Naive thymus-derived CD8-positive, alpha-beta T cell (primary cell): ENCODE measurements at places on chromosomes 3 and 15. TPM values are rescaled to one million over a fixed set of nuclear protein-coding genes. Genes with fewer than 3 reads are reported as not detected.
A peak's percentile ranks its signal among the peaks of the same experiment; 100 is the strongest.

The ZNF662 gene
- 1.1 TPM for polyA plus RNA-seq

- DNase-seq: no peak
Observed at GRCh38 chr3:190591080-190591479, 77.2 kb downstream of the IL1RAP start.

- DNase-seq: no peak
Observed at GRCh38 chr3:162740941-162741596, 1244.5 kb downstream of the OTOL1 start.

GRCh38 chr3:80050826-80051601 lies 283.2 kb upstream of the ROBO1 start:
- DNase-seq: no peak

The CLRN1 gene
- not detected for polyA plus RNA-seq

- no peak for DNase-seq
Observed at GRCh38 chr3:158683230-158683962, 10.9 kb upstream of the LXN start.

The SEMA3G gene
- not detected for polyA plus RNA-seq

DNA sequence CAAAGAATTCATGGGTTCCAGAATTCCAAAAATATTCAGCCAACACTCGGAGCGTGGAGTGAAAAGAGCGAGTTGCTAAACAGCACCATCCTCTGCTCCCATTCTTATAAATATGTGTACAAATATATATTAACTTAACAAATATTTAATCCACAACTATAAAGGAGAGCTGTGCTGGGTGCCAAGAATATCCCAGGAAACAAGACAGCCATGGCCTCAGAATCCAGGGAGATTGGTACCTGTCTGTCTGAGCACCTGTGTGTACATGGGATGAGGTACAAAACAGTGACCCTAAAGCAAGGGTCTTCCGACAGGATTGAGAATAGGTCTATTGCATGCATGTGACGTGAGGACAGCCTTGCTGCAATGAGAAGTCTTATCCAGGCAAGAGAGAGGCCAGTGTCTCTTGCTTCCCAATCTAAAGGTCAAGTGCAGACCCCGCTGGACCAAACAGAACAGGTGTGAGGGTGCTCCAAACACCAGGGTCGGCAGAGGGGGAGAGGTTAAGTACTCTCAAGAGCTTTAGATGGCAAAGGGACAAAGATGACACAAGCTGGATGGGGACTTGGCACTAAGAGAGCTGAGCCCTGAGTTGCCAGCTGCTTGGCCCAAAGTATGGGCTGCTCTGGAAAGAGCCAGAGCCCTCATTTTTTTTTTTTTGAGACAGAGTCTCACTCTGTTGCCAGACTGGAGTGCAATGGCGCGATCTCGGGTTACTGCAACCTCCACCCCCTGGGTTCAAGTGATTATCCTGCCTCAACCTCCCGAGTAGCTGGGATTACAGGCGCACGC lies 36.2 kb downstream of the HOMER2 start:
- no peak for DNase-seq

DNA sequence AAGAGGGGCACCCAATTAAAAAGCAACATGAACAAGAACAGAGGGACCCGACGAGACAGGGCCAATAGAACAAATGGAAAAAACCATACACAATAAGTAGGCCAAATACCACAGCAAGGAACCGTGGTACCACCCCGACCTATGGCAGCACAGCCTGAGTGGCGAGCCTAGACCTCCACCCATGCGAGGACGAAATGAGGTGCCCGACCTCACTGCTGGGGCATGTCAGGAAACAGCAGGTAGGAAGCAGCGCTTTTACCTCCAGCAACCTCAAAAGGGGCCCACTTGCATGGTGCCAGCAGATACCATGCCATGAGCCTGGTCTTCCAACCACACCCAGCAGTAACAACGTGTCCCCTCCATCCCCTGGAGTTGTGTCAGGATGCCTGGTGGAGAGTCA lies 77.9 kb downstream of the PCSK6 start:
- DNase-seq: no peak

DNA sequence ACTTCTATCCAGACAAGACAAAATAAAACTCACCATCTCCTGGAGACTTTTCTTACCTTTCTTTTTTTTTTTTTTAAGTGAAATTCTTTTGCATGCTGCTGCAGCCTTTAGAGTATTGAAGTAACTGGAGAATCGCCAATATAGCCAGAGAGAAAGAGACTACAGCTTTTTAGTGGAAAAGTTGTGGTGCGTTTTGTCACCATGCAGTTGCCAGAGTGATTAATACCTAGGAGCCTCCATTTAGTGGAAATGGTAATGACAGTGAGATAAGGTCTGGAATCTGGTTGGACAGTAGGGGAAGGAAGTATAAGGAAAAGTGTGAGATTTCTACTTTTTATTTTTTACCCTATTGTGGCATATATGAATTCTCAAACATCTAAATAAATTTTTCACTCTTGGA lies 18.1 kb upstream of the PARP14 start:
- no peak for DNase-seq

The CFAP100 gene
- not detected for polyA plus RNA-seq

The CD200R1 gene
- polyA plus RNA-seq: 6.4 TPM

GRCh38 chr3:56193519-56193918 lies 274.7 kb downstream of the ERC2 start:
- no peak for DNase-seq

- no peak for DNase-seq
Observed at GRCh38 chr15:72365844-72366243, 10.0 kb downstream of the HEXA start.

DNA sequence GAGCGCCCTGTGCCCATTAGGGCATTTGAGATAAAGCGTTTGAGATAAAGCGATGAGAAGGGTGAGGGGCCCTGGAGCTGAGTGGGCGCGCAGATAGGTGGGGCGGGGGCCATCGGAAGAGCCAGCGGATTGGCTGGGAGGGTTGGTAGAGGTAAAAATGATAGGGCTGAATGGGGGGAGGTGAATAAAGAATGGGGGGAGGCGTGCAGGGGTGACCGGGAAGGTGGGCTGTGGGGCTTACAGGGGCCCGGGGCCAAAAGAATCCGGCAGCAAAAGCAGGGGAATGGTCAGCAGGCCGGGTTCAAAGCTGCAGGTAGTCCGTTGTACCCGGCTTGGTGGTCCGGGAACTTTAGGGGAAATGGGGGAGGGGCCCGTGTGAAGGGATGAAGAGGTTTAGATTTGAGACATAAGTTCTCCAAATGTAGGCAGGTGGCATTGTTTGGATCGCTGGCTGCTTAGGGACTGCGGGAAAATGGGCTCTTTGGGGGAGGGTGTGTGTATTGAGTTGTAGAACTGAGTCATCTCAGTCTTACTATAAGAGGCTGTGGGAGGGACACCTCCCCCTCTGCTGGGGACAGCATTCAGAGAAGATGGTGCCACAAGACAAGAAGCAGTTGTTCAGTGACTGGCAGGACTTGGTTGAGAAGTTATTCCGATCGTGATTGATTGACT lies 610 bp downstream of the ARID3B start:
- peak; percentile 70 for DNase-seq

DNA sequence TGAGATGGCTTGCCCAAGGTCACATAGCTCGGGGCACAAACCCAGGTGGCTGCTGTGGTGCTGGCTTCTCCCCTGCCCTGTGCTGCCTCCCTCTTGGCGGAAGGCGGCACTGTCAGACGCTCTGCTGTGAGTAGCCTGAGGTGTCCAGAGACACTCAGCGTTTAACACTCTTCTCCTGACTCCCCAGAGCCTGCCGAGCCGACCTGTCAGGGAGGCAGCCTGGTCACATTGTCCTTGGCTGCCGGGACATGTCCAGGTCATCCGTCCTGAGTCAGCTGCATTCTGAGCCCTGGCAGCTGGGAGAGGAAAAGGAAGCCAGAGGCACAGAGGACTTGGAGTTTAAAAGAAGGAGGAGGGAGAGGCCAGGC lies 4.7 kb downstream of the LMAN1L start:
- no peak for DNase-seq

The SH2D7 gene
- not detected for polyA plus RNA-seq

- DNase-seq: no peak
Observed at GRCh38 chr3:156763386-156763785, 62.8 kb upstream of the LEKR1 start.
